Stimulated activated CD4-positive, alpha-beta T cell treated with anti-CD3 and anti-CD28 coated beads, Interleukin-1b, Interleukin-23, amount 100 ng/mL, for 1 hour (primary cell): ENCODE measurements at places on chromosomes 3 and 15.

GRCh38 chr3:164851905-164852304, 226.4 kb downstream of the SI start:
- DNase-seq = no peak

DNA sequence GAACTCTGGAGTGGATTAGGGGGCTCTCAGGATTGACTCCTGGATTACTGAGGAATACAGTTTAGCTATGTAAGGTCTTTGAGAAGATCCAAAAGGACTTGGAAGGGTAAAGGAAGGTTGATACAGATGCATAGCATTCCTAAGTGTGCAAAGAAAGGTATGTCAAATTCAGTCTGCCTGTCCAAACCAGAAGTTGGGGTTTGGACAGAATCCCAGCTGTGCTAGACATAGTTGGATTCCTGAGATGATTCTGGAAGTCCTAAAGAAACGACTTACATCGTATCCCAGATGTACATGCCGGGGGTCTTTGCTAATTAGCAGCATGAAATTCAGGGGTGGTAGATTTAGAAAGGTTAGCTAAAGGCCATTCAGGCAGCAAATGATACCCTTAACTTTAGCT, 97.7 kb upstream of the TSPAN3 start:
- no peak for DNase-seq

- no peak for DNase-seq
These were observed 38.7 kb downstream of the WNT7A start for GRCh38 chr3:13841141-13841540.

GRCh38 chr3:19576343-19576742, 357.7 kb downstream of the EFHB start:
- DNase-seq = no peak

DNA sequence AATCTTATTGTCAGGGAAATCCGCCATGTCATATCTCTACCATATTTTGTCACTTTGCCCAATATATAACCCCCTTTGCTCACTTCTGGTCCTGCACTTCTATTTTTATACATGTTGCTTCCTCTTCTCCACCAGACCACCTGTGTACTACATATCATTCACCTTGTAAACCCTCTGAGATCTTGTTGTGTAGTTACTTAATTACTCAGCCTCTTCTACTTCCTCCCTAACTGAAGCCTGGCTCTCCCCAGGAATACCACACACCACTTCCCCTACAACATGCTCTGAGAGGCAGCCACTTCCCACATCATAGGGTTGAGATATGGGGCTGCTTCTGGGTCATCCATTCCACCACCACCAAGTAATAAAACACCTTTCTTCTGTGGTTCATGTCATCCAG, 10.0 kb downstream of the HEXA start:
- no peak for DNase-seq

DNA sequence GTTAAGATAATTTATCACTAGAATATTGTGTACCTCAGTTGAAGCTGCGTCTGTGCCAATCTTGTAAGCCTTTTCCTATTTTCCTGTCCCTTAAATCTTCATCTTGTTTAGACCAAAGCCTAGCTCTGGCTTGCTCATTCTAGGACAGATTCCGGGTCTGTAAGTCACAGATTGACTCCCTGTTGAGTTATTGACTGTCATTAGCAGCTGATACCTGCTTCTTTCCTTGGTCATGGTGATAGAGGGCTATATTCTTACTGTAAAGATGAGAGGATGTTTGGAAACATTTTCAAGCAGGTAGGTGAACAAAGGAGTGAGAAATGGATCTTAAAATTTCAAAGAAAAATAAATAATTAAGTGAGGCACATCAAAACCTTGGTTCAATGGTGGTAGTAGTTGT, 200.2 kb downstream of the KCNH8 start:
- no peak for DNase-seq

GRCh38 chr15:77418391-77418965, 1.4 kb downstream of the PEAK1 start:
- DNase-seq = no peak

DNA sequence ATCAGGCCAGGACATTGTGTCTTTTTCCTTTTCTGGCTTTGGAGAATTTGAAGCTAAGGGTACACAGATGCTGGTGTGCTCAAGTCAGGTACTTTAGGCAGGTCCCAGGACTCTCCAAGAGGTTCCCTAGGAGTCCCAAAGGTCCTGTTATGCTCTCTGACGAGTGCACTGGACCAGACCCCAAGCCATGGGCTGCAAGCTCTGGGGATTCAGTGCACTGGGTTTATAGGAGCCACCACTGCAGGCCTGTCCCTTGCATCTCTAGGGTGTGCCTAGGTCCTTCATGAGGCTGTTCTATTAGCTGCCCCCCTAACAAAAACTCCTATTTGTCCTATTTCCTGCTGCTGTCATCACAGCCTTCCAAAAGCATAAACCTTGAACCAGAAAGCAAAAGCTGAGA, 31.9 kb upstream of the BFSP2 start:
- DNase-seq = no peak

- no peak for DNase-seq
These were observed 116.2 kb downstream of the NSUN3 start for GRCh38 chr3:94179059-94179458.
